ENCODE measurements at places on chromosomes 3 and 15. TPM values are rescaled to one million over a fixed set of nuclear protein-coding genes. Genes with fewer than 3 reads are reported as not detected.

ZNF80 gene
- not detected for total RNA-seq

GNB4 gene
- 19.5 TPM for total RNA-seq

TXNRD3 gene
- 12.3 TPM for total RNA-seq

CLPX gene
- 52.6 TPM for total RNA-seq

TMCO5A gene
- total RNA-seq: not detected

SH2D7 gene
- total RNA-seq: not detected

RASGRP1 gene
- 1.8 TPM for total RNA-seq

TMEM212 gene
- total RNA-seq: not detected

GRIP2 gene
- total RNA-seq: 2.3 TPM

TJP1 gene
- total RNA-seq: 120 TPM

SYNPR gene
- total RNA-seq: not detected

HIGD2B gene
- total RNA-seq: not detected

TCF12 gene
- 158 TPM for total RNA-seq

P3H2 gene
- total RNA-seq: 13.9 TPM

SLC22A14 gene
- total RNA-seq: not detected

PRR20G gene
- total RNA-seq: not detected

USP50 gene
- 1.2 TPM for total RNA-seq

NOX5 gene
- total RNA-seq: 0.89 TPM

PTPRG gene
- total RNA-seq: 61.4 TPM

CCR1 gene
- 4.3 TPM for total RNA-seq
